ENCODE measurements at places on chromosomes 13 and 19. TPM values are rescaled to one million over a fixed set of nuclear protein-coding genes. Genes with fewer than 3 reads are reported as not detected.
A peak's percentile ranks its signal among the peaks of the same experiment; 100 is the strongest.

GRCh38 chr19:32176591-32176990 lies 168.8 kb upstream of the ZNF507 start:
- DNase-seq: no peak

DNA sequence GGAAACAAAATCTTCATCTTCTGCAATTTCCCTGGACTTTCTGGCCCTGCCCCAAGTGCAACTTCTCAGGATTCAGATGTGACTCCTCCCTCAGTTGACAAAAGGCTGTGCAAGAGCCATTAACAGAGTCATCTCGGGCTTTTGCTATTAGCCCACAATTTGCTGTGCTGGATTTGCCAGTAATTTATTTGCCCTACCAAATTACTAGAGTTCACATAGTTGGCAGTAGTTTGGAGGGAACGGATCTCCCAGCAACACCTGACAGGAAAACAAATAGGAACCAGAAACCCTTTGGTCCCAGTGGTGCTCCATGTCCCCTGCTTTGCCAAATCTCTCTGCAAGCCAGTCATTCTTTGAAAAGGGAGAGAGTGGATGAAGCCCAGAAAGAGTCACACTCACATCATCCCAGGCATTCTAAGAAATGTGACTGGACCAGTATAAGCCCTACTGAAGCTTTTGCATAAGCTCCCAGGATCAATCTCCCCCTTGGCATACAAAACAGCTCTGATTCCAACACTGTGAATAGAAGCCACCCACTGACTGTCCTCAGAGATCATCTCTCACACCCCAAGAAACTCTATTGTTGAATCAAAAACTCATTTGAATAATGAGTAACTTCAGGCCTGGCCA lies 350.1 kb upstream of the NBEA start:
- no peak for DNase-seq

Gene LGALS14
- not detected for total RNA-seq

Gene KIR2DL1
- total RNA-seq: not detected

- DNase-seq: no peak
Observed at GRCh38 chr13:72437458-72437857, 290.0 kb downstream of the MZT1 start.

- no peak for DNase-seq
Observed at GRCh38 chr19:29753190-29753933, 38.3 kb upstream of the C19orf12 start.

Gene HS6ST3
- total RNA-seq: 0.11 TPM

DNA sequence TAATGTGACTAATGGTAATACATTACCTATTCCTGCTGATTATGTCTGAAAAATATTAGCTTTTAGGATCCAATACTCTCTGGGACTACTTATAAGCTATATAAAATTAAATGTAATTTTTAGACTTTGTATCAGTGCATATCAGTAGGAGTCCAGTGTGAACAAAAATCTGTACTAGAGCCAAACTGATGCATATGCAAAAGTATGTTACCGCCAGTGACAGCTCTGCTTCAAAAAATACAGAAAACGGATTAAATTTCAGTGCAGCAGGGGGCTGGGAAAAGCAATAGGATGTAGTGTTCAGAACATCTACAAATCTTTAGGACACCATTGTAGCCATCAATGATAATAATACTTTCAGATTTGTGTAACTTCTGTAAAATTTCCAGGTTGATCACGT lies 385.5 kb downstream of the DACH1 start:
- DNase-seq: no peak

Gene C19orf38
- 0.22 TPM for total RNA-seq

Gene SIGLEC7
- total RNA-seq: not detected

DNA sequence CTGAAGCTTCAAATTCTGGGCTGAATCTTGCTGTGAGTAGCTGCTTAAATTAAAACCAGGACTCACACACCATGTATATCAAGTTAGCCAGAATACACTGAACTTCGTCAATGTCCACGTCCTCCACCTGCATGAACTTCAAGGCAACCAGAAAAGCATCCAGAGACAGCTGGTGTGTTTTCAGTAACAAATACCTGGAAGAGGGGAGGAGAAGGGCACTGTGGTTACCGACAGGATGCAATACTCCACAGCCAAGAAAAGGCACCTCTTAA lies 20.4 kb downstream of the PROZ start:
- DNase-seq: no peak

Gene GARIN5A
- total RNA-seq: not detected

Gene MAST1
- 1.8 TPM for total RNA-seq

Gene LRRC63
- total RNA-seq: not detected

Gene SIAH3
- total RNA-seq: not detected

Gene ZNF837
- total RNA-seq: 2.5 TPM

DNA sequence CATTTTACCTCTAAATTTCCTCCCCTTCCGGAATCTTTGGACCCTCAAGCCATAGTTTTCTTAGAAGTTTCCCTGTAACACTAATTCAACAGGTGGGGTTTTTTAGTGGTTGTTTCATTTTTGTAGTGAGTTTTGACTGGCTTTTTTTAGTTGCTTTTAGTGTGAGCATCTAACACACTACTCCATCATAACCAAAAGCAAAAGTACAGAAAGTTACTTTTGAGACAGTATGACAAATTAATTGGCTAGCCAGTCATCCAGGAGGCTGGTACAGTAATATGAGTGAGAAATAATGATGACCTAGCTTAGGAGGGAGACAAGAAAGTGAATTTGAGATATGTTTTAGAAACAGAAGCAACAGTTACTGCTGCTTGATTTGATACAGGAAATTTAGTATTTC lies 71.5 kb downstream of the DNAJC15 start:
- peak; percentile 23 for DNase-seq

GRCh38 chr19:10217085-10217484 lies 14.0 kb downstream of the S1PR2 start:
- DNase-seq: no peak

- no peak for DNase-seq
Observed at GRCh38 chr19:30060531-30061222, 118.6 kb downstream of the URI1 start.

Gene REEP6
- 2.9 TPM for total RNA-seq

Gene ENOX1
- 2.7 TPM for total RNA-seq

DNA sequence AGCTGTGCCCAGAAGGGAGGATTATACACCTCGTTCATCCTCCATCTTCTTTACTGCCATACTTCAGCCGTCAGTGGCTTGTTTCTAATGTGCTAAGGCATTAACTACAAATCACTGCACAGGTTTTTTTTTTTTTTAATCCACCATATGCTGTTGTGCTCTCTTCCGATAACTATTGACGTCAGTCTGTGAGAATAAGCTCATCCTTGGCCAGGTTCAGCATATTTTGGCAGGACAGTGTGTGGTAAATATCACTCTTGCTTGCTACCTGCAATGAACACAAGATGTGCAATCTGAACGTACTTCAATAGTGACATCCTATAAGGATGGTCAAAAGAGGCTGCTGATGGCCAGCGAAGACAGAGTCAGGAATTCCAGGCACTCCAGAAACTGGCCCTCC lies 2030.7 kb upstream of the PCDH20 start:
- DNase-seq: no peak

Gene KLK14
- not detected for total RNA-seq

Gene SIGLEC12
- total RNA-seq: not detected

DNA sequence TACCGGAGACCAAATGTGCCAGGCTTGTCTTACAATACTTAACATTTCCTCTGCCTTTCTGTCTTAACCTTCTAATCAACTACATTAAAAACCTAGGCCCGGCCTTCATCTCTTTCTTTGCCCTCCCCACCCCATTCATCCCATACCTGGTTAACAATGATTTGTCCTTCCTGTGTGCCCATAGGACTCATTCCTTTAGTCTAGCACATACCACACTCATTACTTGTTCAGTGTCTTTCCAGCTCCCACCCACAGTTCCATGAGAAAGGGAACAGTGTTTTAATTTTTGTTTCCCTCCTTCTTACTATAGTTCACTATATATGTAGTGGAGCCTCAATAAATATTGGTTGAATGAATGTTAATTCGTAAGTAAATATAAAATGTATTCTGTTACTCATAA lies 2.4 kb downstream of the CLN5 start:
- peak; percentile 51 for DNase-seq

- DNase-seq: no peak
Observed at GRCh38 chr13:32746474-32746873, 160.2 kb downstream of the PDS5B start.

Gene ATP4A
- total RNA-seq: not detected

Gene PCDH20
- total RNA-seq: under 0.01 TPM

Gene GSX1
- total RNA-seq: not detected

DNA sequence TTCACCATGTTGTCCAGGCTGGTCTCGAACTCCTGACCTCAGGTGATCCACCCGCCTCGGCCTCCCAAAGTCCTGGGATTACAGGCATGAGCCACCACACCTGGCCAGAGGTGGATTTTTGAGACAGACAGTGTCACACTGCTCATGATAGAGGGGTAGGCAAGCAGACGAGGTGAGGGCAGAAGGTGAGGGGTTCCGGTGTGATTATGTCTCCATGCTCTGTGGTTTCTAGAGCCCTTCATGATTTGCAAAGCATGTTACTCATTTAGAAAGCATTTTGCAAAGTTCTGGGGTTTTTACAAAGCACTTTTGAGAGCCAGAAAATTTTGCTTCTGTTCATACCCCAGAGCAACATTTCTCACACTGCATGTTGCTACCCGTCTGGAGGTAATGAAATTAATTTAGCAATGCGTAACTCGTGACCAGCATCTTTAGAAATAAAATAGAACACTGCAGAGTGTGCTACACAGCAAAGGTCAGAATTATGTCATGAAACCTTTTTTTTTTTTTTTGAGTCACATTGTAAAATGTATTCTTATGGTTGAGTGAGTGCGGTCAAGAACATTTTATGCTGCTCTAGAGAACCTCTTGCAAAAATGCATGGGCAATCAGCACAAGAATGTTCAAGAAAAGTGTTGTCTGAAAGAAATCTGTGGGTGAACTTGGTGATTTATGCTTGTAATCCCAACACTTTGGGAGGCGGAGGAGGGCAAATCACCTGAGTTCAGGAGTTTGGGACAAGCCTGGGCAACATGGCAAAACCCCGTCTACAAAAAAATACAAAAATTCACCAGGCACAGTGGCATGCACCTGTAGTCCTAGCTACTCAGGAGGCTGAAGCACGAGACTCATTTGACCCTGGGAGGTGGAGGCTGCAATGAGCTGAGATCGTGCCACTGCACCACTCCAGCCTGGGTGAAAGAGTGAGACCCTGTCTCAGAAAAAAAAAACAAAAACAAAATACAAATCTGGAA lies 58.0 kb downstream of the MAP4K1 start:
- peak; percentile 45 for DNase-seq

GRCh38 chr13:68173111-68173510 lies 943.0 kb upstream of the PCDH9 start:
- no peak for DNase-seq

Gene KIR2DL3
- not detected for total RNA-seq

All from GM23248 (cell line).